IgD-negative memory B cell (primary cell): ENCODE measurements at places on chromosomes 16 and 17. TPM values are rescaled to one million over a fixed set of nuclear protein-coding genes. Genes with fewer than 3 reads are reported as not detected.

MT1M gene
- polyA plus RNA-seq: not detected

AKTIP gene
- 16.8 TPM for polyA plus RNA-seq

SLC22A31 gene
- not detected for polyA plus RNA-seq

SPNS3 gene
- 0.94 TPM for polyA plus RNA-seq

KRTAP9-8 gene
- not detected for polyA plus RNA-seq

EVPLL gene
- not detected for polyA plus RNA-seq

CIBAR2 gene
- not detected for polyA plus RNA-seq
